ENCODE measurements at places on chromosomes 3 and 15.

DNA sequence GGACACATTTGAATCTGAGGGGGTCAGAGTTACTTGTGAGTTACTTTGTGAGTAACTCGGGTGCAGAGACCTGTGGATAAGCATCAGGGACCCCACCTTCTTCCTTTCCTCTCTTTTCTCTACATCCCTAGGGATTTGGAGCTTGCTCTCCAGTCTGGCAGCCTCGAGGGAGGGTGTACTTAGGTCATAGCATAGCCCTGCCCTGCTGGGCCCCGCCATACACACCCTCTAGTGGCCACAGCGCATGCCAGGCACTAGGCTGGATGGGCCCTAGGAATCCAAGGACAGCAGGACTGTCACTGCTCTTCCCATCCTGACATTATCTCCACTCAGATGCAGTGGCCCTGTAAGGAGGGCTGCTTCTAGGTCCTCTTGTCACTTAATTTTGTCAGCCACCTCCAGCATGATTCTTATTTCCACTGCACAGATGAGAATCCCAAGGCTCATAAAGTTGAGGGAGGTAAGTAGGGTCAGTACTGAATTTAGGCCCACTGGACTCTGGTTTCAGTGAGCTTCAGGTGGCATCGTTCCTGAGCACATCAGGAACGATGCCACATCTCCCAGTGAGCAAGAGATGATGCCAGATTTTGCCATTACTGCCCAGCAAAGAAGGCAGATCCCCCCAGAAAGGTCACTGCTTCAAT lies 3.6 kb upstream of the SMAD6 start:
- DNase-seq = peak; percentile 5

DNA sequence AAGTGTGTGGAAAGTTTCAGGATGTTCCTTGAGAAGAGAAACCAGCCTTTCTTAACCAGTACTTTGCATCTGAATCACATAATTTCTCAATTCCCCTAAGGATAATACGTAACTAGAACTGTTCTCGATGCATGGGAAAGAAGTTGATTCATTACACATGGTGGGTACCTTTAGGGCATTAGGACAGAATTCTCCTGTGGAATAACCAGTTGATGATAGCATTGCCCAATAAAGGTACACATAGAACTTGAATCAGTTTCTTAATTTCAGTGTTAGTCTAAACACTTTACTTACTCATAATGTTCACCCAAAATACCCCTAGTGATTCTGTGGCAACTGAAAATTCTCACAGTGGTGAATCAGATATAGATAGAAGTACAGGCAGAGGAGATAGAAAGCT lies 1030.9 kb downstream of the ROBO1 start:
- DNase-seq = no peak

DNA sequence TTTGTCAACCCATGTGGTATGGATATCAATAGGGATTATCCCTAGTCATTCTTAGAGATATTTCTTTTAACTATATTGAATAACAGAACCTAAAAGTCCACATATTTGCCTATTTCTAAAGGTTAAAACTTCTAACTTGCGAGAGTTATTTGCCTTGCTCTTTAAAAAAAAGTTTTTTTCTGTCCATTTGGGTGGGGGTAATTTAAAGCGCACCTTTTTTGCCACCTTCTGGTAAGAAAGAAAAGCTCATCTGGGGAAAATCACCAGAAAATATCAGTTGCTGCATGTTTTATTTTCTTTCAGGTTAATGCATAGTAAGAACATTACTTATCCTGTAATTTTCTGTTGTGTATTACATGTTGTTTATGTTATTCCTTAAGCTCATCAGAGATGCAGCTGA lies 242.0 kb upstream of the GOLGA6L4 start:
- no peak for DNase-seq

- DNase-seq = no peak
Observed at GRCh38 chr3:157491136-157491535, 12.1 kb downstream of the VEPH1 start.

DNA sequence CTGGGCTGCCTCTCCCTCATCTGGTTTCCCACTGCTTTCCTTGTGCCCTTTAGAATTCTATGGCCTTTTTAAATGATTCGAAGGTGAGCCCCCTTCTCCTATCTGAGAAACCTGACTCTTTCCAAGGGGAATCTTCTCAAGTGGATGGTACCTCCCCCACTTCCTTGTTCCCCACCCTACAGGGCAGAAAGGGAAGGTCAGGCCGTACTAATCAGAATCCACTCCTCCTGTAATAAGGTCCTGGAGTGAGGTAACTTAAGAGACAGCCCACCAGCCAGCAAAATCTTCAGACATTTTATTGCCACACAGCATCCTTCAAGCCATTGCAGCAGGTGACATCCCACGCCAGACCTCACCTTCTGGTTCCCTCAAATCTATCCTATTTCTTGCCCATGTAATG lies 84.5 kb downstream of the MINAR1 start:
- DNase-seq = no peak

DNA sequence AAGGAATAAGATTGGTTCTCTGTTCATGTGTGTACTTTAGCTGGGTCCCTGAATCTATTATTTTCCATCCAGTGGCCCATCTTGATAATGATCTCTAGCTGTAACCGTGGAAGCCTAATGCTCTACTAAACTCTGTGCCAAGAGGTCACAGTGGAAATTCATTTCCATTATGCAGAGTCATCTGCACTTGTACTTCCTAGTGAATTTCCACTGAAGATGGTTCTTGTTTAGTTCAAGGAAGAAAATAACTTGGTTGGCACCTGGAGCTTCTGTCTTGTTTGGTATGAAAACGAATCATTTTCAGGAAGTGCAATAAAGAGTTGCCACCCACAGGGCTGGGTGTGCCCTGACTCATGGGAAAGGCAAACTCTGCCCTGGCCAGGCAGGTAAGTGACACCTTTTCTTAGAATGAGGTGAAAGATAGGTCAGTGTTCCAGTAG lies 10.3 kb downstream of the LPP start:
- DNase-seq = no peak

DNA sequence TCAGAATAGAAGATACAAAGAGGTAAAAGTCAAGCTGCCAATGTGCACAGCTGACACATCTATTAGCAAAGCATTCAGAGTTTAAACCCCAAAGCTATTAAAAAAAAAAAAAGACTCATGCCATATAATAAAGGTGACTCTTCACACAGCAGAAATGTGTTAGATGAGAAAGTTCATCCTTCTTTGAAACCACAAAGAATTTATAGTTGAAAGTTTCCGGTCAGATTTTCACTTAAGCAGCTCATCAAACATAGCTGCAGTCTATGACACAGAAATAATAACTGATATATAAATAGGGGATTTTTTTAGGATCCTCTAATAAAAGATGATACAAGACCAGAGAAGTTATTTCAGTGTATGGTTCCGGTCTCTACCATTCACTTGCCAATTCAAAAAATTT lies 76.6 kb downstream of the WWTR1 start:
- DNase-seq = no peak

DNA sequence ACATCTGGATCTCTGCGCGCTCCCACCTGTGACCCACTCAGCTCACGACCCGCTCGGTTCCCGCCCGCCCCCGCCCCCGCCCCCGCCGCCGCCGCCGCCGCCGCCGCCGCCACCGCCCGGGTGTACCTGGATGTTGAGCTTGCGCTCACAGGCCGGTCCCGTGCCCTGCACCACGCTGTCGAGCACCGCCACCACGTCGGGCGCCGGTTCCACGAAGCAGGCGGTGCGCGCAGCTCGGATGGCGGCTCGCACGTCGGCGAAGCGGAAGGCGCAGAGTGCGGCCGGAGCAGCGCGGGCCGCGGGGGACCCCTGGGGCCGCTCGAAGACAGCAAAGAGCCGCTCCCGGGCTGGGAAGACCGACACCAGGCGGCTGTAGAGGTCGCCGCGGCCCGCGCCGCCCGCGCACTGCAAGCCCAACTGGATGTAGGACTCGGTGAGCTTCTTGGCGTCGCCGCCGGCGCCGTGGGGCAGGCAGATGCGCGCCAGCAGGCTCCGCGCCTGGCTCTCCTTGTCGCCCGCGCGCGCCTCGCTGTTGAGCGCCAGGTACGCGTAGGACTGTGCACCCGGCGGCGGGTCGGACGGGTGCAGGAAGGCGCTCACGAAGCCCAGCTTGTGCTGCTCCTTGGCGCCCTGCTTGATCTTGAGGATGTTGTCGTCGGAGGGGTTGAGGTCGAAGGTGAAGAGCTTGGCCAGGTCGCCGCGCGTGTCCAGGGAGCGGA lies 1.1 kb downstream of the PLXND1 start:
- DNase-seq = peak; percentile 39

- DNase-seq = no peak
Observed at GRCh38 chr3:64188810-64189560, 36.3 kb downstream of the PRICKLE2 start.

- DNase-seq = peak; percentile 11
Observed at GRCh38 chr15:68304589-68305337, 27.2 kb downstream of the FEM1B start.

DNA sequence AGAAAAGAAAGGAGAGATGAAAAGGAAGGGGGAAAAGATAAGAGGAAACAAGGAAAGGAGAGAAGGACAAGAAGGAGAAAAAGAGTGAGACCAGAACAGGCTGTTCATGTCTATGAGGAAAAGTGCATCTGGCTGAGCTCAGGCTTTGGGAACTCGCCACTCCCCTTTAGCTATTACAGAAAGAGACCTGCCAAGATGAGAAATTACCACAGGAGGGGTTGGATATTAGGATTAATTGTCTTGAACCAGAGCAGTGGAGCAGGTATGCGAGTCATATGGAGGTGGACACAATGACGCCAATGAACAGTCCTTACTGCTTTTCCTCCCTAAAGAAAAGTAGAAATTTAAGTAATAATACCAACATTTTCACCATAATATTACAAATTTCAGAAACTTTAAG lies 577.0 kb upstream of the ARRDC4 start:
- peak; percentile 12 for DNase-seq

GRCh38 chr3:22615790-22616189 lies 587.3 kb upstream of the UBE2E2 start:
- no peak for DNase-seq

- DNase-seq = no peak
Observed at GRCh38 chr3:100850156-100850555, 140.9 kb downstream of the TFG start.

DNA sequence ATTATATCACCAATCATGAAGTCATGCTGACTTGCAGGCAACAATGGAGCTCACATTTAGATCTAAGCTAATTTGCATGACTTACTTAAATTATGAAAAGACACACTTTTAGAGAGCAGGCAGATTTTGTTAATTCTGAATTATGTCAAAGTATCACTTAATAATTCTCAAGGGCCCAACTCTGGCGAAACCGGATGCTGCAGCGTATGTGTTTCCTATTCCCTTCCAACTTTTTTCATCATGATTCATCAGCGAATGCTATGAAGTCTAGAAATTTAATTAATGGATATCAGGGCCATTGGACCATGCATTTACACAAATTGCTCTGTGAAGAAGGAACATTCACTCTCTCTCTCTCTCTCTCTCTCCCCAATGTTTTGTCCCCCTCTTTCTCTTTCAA lies 63.5 kb upstream of the GOLGA8A start:
- no peak for DNase-seq

DNA sequence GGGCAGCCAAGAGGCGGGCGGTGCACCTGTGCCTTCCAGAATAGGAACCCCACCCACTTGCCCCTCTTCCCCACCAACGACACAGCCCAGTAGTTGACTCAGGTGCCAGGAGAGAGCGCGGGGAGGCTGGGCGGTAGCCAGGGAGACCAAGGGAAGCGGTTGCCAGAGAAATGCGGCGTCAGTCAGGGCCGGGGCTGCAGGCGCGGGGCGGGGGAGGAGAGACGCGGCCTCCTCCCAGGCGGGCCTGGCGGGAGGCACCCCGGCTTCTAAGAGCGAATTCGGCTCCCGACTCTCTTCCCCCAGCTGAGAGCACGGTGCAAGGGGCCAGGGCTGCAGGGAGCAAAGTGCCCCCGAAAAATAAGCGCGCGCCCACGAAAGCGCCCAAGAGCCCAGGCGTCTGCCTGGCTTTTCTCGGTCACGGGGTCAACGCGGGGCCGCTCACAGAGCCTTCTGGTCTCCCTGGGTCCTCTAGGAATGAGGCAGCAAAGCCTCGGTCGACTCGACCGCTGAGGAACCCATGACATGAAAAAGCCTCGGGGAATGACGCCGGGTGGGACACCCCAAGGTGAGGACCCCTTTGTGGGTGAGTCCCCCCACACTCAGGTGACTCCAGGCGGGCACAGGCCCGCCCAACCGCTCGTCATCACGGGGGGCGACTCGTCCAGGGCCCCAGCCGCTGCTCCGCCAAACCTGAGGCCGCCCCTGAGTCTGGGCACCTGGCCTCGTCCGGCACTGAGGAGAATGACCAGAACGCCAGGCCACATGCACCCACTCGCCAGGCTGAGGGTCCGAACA lies 716 bp downstream of the CPEB1 start:
- peak; percentile 91 for DNase-seq

DNA sequence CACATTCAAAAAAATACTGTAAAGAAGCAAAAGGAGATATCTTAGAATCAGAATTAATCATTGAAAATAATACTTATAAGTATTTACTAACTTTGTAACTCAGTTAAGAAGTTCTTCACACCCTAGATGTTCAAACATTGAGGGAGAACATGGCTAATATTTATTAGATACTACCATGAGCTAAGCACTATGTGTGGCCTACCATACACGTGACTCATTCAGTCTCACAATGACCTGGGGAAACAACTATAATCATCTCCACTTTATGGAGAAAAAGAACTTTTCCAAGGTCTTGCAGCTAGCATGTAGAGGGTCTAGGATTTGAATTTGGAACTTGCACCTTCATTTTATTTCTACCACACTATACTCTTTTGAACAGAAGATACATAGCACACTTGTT lies 361.9 kb upstream of the CFAP20DC start:
- no peak for DNase-seq

GRCh38 chr3:131630097-131630496 lies 127.3 kb upstream of the MRPL3 start:
- no peak for DNase-seq

DNA sequence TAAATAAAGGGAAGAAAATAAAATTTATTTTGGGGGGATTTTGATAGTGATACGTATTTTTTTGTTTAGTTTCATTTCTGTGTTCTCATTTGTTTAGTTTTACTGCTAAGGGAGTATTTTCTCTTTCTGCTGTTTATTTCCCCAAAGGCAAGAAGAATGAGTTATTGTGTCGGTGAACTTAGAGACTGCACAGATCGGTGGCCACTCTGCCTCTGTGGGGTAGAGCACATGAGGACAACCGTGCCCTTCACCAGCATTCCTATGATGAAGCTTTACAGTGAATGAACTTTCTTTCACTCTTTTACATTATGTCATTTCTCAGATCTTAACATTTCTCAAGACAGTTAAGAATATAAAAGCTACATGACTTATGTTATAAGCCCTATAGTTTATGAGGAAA lies 214.4 kb downstream of the OCA2 start:
- DNase-seq = no peak

- DNase-seq = no peak
Observed at GRCh38 chr15:62348623-62349022, 183.5 kb upstream of the C2CD4B start.

DNA sequence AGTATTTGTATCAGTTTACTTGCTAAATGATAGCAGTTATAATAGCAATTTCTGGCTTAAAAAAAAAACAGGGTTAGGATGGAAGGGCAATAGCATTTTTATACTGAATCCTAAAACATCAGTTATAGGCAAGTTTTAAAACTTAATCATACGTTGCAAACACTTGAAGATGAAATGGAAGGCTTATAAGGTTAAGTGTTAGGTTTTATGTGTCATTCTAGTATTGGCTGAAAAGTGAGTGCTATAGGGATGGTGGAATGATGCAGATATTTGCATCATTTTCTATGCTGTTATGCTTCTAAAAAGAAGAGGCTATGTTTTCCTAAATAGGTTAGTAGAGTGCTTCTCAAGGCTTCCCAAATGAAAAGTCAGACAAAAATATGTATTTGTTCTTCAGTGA lies 23.3 kb downstream of the ARIH1 start:
- no peak for DNase-seq

- no peak for DNase-seq
Observed at GRCh38 chr3:52574056-52574965, 37.9 kb downstream of the UQCC5 start.

Measured in NCI-H1417 (cell line).